Panc1 (cell line): ENCODE measurements at places on chromosomes 1 and 21. TPM values are rescaled to one million over a fixed set of nuclear protein-coding genes. Genes with fewer than 3 reads are reported as not detected.

Gene USH2A
- total RNA-seq = not detected

Gene TNFRSF8
- 0.13 TPM for total RNA-seq

Gene BEST4
- total RNA-seq = 0.15 TPM

Gene LCE1D
- not detected for total RNA-seq
